ENCODE measurements at places on chromosomes 6 and 20.

DNA sequence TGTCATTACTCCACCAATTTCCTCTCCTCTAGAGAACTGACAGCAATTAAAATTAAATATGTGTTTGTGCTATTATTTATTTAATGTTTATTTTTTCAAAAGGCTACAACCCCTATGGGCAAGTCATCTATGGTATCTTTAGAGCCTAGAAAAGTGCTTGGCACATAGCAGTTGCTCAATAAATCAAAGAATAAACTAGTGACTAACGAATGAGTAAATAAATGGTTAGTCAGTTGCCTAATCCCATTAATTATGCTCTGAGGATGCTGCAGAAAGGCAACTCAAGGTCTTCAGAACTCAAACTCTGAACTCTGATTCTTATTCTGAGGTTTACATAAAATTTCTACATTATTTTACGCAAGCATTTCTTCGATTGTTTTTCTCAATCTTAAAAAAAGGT is 193.0 kb upstream of the TSHZ2 start:
- DNase-seq: no peak

GRCh38 chr20:49583669-49584417 is 15.9 kb upstream of the PTGIS start:
- peak; percentile 92 for DNase-seq

GRCh38 chr6:149950423-149950822 is 8.6 kb downstream of the ULBP2 start:
- DNase-seq: no peak

GRCh38 chr6:160293844-160294243 is 35.2 kb upstream of the SLC22A2 start:
- DNase-seq: no peak

GRCh38 chr6:108119769-108120141 is 45.2 kb upstream of the OSTM1 start:
- no peak for DNase-seq

- DNase-seq: no peak
Measured at GRCh38 chr6:134391205-134391604, 73.3 kb upstream of the SGK1 start.

DNA sequence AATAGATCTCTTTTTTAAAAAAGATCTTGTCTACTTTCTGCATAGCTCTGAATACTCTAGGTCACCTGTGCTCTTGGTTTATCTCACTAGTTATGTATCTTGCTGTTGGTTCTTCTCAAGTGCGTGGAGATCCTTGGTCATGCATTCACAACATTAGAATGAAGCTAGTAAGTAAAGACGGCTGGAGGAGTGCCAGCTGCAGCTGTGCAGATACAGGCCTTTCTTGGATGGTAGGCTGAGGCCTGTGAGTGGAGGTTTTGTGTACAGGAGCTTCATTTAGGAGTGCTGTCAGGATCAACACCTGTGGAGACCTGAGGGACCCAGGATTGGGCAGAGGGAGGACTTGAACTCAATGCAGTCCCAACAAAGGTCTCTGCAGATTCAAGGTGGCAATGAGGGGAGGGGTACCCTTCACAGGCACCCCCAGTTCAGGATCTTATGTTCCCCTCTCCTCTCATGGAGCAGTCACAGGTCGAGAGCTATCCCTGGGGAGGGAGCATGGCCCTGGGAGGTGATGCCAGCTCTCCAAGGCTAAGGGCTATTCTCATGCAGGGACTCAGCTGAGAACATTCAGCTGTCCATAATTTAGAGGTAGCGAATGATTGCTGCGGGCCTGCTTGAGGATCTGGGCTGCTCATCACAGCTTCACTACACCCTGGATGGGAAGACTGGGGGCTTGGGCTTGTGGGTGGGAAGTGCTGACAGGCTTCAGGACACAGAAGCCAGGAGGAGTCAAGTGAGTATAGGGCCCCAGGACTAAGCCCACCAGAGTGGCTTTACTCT is 98.9 kb upstream of the ENPP5 start:
- no peak for DNase-seq

DNA sequence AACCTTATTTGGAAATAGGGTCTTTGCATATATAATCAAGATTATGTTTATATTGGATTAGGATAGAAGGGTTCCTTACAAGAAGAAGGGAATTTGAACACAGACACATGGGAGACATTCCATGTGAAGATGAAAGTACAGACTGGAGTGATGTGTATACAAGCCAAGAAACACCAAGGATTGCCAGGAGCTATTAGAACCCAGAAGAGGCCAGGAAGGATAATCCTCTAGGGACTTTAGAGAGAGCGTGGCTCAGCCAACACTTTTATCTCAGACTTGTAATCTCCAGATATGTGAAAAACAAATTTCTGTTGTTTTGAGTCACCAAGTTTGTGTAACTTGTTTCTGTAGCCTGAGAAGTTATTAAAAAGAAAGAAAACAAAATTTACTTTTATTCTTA is 1173.9 kb upstream of the CITED2 start:
- DNase-seq: no peak
